ENCODE measurements at places on chromosomes 6 and 20. TPM values are rescaled to one million over a fixed set of nuclear protein-coding genes. Genes with fewer than 3 reads are reported as not detected.

Gene IL17F
- not detected for total RNA-seq

Gene C6orf52
- not detected for total RNA-seq

Gene SAPCD1
- 2.6 TPM for total RNA-seq

GRCh38 chr6:168494726-168495125 lies 53.7 kb downstream of the SMOC2 start:
- DNase-seq: no peak

- peak; percentile 92 for DNase-seq
Measured at GRCh38 chr20:347640-348484, 951 bp downstream of the NRSN2 start.

GRCh38 chr20:24034820-24035219 lies 46.2 kb upstream of the GGTLC1 start:
- peak; percentile 13 for DNase-seq
